ENCODE measurements at places on chromosomes 16 and 17.

DNA sequence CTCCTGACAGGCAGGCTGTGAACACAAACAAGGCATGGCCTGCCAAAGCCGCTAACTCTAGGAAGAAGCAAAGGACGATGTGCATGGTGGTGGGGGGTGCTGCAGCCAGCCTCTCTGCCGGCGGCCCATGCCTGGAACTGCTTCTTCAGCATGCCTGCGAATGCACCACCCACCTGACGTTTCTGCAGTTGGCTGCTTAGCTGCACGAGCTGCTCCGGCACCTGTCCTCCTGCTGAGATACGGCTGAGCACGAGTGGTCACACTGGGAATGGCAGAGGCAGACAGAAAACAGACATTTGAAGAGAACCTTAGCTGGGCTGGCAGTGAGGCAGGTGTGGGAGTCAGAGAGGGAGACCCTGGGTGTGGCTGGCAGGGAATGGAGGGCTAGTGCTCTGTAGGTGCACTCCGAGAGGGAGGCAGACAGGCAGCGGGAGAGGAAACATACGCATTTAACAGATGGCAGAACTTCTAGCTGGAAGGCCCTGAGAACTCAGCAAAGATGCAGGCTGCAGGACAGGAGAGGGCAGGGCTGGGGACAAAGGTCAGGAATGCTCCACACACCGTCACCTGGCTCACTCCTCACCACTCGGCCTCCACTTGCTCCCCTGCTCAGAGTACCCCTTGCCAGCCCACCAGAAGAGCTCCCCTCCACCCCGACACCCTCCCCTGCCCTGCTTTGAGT lies 5.2 kb downstream of the FLCN start:
- DNase-seq = no peak

GRCh38 chr17:73770115-73770848 lies 126.0 kb upstream of the SDK2 start:
- DNase-seq = peak; percentile 40

DNA sequence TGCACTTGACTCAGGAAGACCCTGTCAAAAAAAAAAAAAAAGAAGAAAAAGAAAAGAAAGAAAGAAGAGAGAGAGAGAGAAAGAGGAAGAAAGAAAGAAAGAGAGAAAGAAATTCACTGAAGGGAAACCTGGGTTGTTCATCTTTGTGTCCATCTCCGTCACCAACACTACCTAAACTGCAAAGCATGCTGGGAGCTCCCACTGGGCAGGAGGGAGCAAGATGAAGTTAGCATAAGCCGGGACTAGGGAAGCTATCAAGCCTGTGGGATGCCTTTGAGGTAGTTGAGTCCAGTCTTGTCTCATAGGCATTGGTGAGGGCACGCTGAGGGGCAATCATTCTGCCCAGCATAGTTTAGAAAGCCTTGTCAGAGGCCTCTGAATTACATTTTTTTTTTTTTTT lies 7.6 kb upstream of the CBFB start:
- DNase-seq = no peak

DNA sequence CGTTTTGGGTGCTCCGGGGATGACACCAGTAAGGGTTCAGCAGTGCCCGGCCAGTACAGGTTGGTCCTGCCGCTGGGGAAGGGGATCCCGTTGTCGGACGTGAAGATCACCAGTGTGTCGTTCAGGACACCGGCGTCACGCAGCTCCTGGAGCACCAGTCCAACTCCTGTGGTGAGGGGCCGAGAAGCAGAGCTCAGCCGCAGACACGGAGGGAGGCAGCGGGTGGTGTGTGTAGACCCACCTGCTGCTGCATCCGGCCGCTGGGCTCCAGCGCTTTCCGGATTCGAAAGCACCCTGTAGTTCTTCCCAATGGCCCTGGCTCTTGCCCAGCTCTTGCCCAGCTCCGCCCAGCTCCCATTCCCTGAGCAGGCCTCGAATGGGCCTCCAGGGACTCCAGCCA lies 8.0 kb downstream of the SGSH start:
- DNase-seq = no peak

- no peak for DNase-seq
These were observed 86.5 kb upstream of the LHX1 start for GRCh38 chr17:36850790-36851189.

DNA sequence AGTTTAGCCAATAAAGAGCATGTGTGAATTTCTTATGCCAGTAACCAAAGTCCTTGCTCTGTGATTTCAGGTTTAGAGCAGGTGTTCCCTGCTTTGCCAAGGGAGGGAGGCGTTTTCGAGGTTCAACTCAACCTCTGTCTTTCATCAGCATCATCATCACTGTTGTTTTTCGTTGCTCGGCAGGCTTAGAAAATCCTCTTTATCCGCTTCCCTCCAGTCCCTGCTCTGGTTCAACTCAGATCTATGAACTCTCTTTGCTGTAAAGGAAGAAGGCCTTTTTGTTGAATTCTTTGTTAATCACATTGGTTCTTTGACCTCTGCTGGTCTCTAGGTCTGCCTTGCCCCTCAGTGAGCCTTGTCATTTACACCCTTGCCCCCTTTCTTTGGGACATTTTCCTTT lies 243.9 kb upstream of the RBFOX1 start:
- no peak for DNase-seq

DNA sequence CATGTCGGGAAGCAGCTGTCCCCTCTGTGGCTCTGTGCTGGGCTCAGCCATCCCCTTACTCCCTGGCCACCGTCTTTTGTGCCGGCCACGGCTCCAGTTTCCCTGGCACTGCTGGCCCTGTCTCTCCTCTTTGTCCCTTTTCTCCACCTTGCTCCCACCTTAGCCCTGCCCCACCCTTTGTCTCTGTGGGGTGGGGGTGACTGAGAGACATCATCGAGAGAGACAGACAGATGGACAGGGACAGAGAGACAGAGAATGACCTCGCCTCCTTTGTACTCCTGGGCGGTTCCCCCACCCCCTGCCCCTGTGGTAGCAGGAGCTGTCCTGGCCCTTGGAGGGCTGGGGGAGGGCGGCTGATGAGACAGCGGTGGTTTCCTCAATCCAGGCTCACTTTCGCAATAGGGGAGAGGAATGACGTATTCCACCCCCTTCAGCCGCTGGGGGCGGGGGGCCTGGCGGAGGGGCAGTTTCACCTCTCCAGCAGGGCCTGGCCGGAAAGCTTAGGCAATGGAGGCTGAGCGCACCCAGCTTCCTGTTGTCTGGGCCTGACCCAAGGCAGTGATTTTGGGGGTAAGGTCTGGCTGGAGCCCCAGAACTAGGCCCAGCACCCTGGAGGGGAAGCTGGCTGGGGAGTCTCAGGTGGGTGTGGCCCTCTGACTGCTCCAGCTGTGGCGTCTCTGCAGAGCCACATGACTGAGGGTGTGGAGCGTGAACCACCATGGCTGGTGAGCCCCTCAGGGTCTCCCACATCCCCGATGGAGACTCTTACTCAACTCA lies 7.3 kb downstream of the FMNL1 start:
- no peak for DNase-seq

DNA sequence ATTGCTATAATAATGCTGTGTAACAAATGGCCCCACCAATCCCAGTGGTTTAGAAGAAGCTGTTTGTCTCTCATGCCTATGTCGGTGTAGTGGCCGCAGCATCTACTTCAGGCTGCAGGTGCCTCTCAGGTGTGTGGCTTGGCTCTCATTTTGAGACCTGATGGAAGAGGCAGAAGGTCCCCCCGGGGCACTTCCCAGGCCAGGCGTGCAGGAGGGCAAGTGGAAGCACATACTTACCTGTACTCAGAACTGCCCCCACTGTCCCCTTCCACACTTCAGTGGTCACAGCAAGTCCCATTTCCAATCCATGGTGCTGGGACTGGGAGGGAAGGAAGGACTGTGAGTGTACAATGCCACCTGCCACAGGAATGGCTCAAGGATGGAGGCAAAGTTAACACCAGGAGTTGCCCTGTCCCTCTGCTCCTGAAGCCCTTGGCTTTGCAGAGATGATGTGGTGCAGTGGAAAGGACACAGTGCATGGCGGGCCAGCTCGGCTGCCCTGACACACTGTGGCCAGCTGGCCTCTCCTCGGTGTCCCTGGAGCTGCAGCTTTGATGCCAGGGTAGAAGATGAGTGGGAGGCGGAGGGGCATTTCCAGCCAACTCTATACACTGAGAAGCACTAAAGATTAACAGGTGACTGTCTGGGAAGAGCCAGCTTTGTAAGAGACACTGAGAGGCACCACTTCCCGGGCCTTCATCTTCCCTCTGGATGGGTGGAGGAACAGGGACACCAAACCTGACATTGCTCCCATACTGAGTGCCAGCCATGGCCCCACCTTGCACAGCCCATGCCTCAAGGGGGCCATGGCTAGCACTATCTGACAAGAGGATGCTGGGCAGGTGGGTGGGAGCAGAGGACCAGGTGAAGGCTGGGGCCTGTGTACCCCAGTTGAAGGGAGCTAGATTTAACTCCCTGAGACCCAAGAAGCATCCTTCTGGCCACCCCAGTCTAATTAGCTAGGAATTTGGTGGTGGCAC lies 105.9 kb downstream of the METRNL start:
- DNase-seq = no peak

DNA sequence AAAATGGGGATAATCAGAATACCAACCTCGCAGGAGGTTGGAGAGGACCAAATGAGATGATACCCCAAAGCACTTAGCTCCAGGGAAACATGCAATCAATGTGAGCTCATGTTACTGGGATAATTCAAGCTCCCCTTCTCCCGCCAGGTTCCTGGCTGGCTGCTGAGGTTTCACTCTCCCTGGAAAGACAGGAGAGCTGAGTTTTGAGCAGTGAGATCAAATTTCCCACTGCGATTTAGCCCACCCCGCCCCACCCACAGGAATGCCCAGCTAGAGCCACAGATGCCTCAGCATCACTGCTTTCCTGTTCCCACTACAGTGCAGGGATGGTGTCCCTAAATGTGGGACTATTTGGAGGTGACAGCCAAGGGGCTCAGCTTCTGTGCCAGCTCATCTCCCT lies 56.7 kb downstream of the ZNF423 start:
- DNase-seq = no peak

DNA sequence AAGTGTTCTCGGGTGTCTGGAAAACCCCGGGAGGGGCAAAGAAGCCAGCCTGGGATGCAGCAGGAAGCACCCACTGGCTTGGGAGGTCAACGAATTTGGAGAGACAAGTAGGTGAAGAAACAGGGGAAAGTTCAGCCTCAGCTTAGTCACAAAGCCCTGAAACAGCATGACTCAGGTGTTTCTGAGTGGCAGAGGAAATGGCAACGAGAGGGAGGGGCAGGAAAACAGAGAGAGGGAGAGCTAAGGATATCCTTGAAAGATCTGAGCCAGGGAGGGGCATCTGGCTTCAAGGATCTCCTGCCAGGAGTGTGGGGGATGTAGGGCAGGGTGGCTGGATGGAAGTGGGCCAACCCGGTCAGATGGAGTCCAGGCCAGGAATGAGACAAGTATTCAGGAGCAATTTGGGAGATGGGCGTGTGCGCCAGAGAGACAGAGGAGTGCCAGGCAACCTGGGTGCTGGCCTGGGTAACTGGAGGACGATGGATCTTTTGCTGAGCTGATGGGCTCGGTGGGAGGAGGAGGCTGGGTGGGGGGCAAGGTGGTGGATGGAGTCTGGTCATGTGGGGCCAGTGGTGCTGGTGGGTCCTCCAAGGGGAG lies 27.2 kb downstream of the ABCC3 start:
- DNase-seq = peak; percentile 68

GRCh38 chr16:85990861-85991301 lies 91.9 kb downstream of the IRF8 start:
- no peak for DNase-seq

DNA sequence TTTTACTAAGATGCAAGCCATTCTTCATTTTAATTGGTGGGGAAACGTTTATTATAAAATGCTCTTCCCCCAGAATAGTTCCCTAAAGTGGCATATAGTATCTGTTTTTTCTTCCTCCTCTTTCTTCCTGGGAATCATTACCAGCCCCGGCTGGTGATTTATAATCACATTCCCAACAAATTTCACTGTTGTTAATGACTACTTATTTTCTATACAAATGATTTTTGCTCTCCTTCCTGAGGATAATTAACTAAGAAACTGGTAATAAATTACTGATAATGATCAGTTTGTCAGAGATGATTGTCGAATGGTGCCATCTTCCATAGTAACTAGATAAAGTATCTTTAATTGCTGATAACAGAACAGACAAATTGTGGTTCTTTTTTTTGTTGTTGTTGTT lies 785.5 kb upstream of the RBFOX1 start:
- no peak for DNase-seq

GRCh38 chr17:4412933-4413831 lies 20.6 kb upstream of the SPNS3 start:
- DNase-seq = no peak

DNA sequence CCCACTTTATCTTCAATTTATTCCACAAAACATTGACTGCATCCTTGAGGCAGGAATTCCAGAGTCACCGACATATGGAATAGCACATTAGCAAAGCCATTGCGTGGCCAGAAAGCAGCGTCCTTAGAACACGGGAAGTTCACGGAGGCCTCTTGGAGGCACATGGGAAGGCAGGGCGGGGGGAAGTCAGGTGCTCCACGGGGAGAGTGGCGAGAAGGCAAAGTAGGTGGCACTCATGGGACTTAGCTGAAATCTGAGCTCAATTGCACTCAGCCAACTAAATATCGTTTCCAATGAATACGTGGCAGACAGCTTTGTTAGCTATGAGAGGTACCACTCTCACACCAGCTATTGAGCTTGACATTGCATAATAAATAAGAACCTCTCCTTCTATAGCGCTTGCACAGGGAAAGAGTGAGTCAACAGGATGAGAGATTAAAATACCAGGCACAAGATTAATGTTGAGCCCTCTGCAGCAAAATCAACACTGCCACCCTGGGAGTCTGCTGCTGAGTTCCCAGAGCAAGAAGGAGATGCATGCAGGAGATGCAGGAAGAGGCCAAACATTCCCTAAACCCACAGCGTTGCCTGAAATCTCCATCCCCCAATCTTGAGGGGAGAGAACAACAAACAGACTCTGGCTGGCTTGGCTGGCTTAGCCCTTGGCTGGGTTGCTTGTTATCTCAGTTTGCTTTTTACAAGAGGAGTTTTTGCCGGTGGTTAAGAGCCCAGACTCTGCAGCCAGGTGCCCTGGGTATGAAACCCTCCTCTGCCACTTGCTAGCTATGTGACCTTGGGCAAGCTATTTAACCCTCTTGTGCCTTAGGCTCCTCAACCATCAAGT lies 28.8 kb downstream of the ABCC12 start:
- peak; percentile 68 for DNase-seq

- DNase-seq = no peak
These were observed 101.6 kb upstream of the CES5A start for GRCh38 chr16:55976815-55977214.

- DNase-seq = no peak
These were observed 2.9 kb downstream of the SMPD3 start for GRCh38 chr16:68445458-68445857.

- DNase-seq = no peak
These were observed 841 bp downstream of the RAPGEFL1 start for GRCh38 chr17:40178021-40178601.

All from epithelial cell of prostate (primary cell).